Kidney epithelial cell (primary cell): ENCODE measurements at places on chromosomes 11 and 22.
A peak's percentile ranks its signal among the peaks of the same experiment; 100 is the strongest.

DNA sequence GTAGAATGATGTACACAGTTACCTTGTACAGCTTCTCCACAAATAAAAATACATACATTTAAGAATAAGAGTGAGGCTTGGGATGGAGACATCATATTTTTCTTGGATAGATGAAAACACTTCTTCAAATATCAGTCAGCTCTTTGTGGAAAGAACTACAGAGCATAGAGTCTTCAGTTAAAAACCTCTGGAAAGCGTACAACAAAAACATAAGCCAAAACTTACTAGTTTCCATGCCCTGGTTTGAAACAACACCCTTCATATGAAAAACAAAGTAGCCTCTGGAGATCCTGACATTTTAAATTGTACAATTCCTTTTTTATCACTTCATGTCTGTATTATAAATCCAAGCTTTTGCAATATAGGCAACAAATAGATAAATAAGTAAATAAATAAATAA lies 7.0 kb upstream of the CEP126 start:
- DNase-seq: no peak

- peak; percentile 12 for DNase-seq
Observed at GRCh38 chr11:87352759-87353707, 315.3 kb downstream of the TMEM135 start.

GRCh38 chr11:33449798-33450197 lies 192.6 kb downstream of the HIPK3 start:
- peak; percentile 71 for DNase-seq

DNA sequence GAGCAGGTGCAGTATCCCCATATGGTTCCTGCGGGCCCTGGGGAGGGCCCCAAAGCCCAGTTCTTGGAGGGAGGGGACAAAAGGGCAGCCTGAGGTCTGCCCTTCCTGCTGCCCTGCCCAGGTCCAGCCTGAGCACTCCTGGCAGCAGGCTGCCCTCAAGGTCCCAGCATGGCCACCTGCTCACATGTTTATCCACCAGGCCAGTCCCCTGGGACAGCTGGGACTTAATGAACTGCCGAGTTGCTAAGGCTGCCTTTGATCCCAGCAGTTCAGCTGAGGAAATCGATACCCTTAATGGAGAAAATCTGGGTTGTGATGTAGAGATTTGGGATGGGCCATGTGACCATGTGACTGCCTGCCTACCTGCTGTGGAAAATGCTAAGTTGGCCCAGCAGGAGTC lies 146.2 kb downstream of the TRIM29 start:
- no peak for DNase-seq

GRCh38 chr22:38720350-38720749 lies 14.6 kb downstream of the GTPBP1 start:
- DNase-seq: no peak

- no peak for DNase-seq
Observed at GRCh38 chr11:59900366-59901126, 22.0 kb downstream of the OOSP3 start.
